NCI-H226 (cell line): ENCODE measurements at places on chromosomes 2 and 18.

- DNase-seq = no peak
Observed at GRCh38 chr2:8574196-8575037, 107.4 kb upstream of the ID2 start.

DNA sequence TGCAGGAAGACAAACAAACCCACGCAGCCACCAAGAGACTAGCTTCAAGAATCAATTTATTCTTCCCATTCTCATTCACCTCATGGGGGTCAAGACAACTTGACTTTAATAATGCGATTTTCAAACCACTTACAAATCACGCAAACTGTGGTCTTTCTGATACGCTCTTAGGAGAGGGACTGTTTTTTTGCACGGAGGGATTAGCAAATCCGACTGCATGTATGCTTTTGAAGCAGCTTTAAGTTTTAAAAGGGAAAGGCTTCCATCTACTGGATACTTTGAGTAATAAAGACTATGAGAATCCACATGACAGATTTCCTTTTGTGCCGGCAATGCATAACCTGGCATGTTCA is 322.9 kb upstream of the KCNJ3 start:
- peak; percentile 2 for DNase-seq

GRCh38 chr2:148039783-148040182 is 18.9 kb downstream of the MBD5 start:
- DNase-seq = no peak

- DNase-seq = no peak
Observed at GRCh38 chr2:11437602-11438001, 28.4 kb downstream of the E2F6 start.

GRCh38 chr2:218890369-218890768 is 9.7 kb downstream of the WNT10A start:
- no peak for DNase-seq

DNA sequence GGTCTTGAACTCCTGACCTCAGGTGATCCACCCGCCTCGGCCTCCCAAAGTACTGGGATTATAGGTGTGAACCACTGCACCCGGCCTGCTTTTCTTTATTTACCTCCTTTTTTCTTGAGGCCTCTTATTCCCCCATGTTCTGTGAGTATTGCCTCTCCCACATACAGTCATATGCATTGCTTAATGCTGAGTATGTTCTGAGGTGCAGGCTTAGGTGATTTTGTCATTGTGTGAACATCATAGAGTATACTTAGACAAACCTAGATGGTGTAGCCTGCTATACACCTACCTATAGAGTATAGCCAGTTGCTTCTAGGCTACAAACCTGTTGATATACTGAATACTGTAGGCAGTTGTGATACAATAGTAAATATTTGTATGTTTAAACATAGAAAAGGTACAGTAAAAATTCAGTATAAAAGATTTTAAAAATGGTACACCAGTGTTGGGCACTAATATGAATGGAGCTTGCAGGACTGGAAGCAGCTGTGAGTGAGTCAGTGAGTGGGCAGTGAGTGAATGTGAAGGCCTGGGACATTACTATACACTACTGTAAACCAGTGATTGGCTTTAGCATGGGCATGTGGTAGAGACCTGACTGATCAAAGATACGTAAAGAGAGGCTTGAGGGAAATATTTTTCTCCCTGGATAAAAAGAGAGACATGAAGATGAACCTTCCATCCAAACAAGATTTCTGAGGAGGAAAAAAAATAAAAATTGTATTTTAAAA is 17.6 kb downstream of the SLC39A10 start:
- DNase-seq = peak; percentile 24

DNA sequence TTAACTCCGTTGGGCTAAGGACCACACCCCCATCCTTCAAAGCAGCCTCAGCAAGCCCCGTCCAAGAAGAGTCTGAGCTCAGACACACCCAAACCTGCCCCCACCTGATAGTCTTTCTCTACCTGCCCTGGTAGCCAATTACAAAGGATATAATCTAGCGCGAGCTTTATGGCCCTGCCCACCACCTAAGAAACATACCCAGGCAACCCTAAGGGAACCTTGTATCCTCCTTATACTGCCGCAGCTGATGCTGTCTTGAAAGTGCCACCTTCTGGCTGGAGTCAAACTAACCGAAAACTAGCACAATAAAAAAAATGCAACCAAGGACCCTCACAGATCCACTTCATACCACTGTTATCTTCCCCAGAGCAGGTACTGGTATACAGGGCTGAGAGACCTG is 628.3 kb upstream of the REG3G start:
- no peak for DNase-seq

- DNase-seq = no peak
Observed at GRCh38 chr2:201774546-201774945, 6.2 kb downstream of the ALS2 start.

GRCh38 chr2:14558335-14558919 is 74.1 kb upstream of the LRATD1 start:
- DNase-seq = no peak

GRCh38 chr18:59308248-59308937 is 10.1 kb downstream of the CPLX4 start:
- peak; percentile 42 for DNase-seq

GRCh38 chr2:223060201-223060825 is 8.3 kb downstream of the KCNE4 start:
- DNase-seq = no peak

DNA sequence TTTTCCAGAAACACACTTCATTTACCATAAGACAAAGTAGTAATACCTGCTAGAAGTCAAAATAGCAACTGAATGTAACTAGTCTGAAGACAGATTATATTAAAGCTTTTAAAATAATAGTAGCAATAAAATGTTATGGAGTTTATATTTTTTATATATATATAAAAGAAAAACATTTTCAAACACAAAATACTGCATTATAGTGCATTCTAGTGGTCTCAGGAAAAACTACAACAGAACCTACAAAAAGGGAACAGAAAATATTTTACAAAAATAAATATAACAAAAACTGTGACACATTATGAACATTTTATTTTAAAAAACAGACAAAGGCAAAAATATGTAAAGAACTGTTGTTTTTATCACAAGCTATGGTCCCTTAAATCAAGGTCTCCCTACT is 48.0 kb downstream of the STRN start:
- no peak for DNase-seq

DNA sequence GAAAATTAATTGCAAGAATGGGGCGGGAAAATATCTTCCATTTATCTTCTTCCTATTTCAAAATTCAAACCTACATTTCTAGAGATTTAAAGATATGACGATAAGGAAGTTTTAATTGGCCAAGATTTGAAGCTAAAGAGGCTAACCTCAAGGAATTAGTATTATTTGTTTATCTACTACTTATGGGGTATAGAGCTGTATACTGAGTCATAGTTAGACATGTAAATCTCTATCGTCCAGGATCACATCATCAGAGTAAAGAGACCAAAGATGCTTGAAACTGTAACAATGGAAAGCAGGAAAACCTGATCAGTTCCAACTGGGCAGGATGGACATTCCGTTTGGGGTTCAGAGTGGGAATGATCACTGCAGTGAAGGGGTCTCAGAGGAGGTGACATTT is 95.2 kb upstream of the KLF7 start:
- DNase-seq = no peak

DNA sequence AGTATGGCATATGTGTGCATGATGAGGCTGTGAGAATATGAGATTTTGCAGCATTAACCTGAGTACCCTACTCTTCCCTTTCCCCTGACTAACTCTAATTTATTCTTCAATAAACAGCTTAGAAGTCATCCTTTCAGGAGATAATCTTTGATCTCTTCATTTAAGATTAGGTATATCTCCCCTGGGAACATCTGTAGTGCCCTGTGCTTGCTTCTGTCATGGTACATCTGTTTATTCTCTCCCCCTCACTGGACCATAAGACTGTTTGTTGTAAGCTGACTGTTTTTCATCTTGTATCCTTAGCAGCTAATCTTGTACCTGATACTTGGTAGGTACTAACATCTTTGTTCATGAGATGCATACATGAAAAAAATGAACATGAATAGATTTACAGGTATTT is 83.1 kb downstream of the MBD5 start:
- no peak for DNase-seq

- no peak for DNase-seq
Observed at GRCh38 chr2:241193271-241193670, 4.8 kb downstream of the ANO7 start.

DNA sequence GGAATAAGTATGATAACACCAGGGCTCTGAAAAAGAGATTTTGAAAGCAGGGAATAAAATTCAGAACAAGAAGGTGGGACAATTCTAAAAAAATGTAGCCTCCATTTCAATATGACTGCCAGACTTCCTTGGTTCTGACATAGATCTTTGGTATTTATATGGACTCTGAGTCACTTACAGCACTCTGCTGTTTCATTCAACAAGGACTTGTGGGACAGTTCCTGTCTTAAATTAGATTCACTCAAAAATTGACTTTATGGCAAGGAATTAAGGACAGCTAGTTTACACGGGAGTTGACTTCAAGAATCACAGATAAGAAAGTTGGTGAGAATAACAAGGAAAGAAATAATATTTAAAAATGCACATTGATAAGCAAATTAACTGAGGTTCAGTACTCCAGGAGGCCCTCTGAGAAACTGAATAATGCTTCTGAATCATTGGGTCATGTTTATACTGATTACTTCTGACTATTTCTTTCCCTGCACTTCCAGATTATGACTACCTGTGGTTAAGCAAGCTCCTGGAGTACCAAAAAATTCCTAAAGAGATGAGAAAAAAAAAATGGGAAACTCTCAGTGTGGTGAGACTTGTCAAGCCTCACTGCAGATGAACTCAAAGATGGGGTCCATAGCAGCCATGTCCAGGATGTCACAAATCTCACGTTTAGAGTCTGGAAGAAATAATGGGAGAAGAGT is 828.3 kb upstream of the PIK3C3 start:
- DNase-seq = peak; percentile 53

- DNase-seq = no peak
Observed at GRCh38 chr2:43563679-43564078, 32.2 kb downstream of the THADA start.

GRCh38 chr2:231321556-231322334 is 73.8 kb upstream of the B3GNT7 start:
- DNase-seq = no peak

DNA sequence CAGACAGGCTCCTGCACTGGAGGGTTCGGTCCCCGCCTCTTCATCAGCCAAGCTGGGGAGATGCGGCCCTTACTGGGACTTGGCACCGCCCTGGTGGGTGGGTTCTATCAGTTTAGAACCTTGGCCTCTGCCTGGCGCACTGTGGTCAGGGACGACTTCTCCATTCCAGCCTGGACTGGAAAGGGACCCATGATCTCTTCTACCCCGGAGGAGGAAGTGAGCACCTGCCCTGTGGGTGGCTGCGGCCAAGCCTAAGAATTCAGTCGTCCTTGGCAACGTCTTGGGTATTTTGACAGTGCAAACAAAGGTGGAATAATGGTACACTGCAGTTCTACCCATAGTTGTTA is 106.9 kb upstream of the CD302 start:
- DNase-seq = no peak

DNA sequence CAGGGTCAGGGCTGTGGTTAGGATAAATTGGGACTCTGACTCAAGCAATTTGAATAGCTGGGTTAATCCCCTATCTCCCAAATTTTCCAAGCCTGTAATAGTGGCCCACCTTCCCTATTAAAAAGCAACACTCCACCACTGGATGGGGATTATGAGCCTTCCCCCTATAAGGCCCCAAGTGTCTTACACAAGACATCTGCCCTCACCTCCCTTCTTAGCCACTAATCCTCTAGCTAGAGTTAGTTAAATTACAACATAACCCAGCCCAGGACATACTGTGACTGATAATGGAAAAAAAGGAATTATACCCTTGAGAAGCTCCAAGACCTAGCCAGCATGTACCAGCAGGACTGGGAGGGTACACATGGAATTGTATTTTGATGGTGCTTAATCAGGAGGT is 190.4 kb downstream of the NRP2 start:
- DNase-seq = no peak

- DNase-seq = peak; percentile 84
Observed at GRCh38 chr2:120589771-120590608, 145.7 kb upstream of the GLI2 start.

DNA sequence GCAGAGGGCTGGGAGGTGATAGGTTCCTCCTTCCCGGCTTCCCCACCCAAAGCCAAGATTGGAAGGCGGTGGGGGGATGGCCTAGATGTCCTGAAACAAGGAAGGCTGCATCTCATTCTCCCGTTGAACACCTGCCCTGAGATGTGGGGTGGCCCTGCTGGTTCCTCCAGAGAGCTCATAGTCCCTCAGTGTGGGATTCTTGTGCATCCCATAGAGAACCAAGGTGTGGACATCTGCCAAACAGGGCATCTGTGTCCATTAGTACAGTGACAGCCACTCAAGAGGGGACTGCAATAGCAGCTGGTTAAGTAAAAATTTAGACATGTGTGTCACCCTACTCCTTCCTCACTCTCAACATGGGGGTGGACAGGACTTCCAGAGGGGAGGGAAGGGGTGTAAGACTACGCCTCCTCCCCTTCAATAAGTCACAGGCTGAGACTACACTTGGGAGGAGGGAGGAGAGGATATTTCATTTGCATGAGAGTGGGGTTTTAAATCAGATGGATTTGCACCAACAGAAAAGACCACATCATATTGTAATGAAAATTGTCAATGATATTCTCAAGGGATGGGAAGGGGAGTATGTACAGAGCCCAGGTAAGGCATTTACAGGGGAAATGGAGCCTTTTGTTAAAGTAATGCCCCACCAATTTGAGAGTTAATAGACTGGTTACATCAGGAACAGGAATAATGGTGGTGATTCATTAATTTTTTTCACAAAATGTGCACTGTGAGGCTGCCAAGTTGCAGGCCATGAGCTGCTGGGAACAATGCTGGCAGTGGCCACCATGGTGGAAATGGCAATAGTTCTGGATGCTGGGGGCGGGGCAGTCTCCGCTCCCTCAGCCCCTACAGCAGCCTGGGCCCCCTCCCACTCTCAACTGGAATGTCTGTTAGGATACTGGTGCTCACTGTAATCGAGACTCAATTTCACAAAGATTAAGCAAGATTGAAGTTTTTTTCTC is 80.6 kb downstream of the TEX51 start:
- DNase-seq = no peak

- no peak for DNase-seq
Observed at GRCh38 chr2:98842136-98842535, 93.9 kb downstream of the CRACDL start.

- no peak for DNase-seq
Observed at GRCh38 chr2:5766056-5766455, 73.9 kb downstream of the SOX11 start.

GRCh38 chr2:152557273-152557888 is 159.9 kb downstream of the PRPF40A start:
- DNase-seq = no peak

- no peak for DNase-seq
Observed at GRCh38 chr18:70256994-70257393, 31.9 kb upstream of the SOCS6 start.

DNA sequence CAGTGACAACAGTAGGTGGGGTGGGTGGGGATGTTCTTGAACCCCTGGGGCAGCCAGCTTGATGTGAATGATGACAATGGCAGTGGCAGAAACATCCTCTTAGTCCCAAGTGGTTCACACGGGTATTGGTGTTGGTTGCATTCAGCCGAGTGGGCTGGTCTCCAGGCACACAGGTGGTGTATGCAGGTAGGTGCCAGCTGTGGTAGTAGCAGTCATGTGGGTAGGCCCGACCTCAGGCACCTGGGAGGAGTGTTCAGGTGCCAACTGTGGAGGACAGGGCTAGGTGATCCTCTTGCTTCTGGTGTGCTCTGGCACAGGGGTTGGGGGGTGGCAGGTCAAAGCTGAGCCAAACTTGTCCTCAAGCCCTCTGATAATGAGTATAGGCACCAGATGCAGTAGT is 327.6 kb upstream of the CYP26B1 start:
- no peak for DNase-seq
